ENCODE measurements at places on chromosomes 6 and 20.

- DNase-seq = no peak
Measured at GRCh38 chr6:25392372-25392771, 113.2 kb downstream of the CARMIL1 start.

GRCh38 chr20:57657535-57658446 is 37.6 kb upstream of the ZBP1 start:
- DNase-seq = no peak

DNA sequence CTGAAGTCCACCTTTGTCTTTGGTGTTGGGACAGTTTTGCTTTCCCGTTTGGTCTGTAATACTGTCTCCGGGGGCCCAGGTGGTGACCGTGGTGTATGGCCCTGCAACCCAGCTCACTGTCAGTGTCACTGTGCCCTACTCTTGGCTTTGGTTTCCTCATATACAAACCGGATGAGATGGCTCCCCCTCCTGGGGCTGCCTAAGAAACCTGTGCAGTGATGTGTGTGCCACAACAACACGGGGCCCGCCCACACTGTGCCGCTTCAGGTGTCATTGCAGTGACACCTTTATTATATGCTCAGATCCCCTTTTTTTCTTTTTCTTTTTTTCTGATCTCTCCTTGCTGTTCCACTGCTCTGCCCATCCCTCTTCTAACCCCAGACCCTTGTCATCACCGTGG is 73.9 kb downstream of the RAMACL start:
- peak; percentile 49 for DNase-seq

DNA sequence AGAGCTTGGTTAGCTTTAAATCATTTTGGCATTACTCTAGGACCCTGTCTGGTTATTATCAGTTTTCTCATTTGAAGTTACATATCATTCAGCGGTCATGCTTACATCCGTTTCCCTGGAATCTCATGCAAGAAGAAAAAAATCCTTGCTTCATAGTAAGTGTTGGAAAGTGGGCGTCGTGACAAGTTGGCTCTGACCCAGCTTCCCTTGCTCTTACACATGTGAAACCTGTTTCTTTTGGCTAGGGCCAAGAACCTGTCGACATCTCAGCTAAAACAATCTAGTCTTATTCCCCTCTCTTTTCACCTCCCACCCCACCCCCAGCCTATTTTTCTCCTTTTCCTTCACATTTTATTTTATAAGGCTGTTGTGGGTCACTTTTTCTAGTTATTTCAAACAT is 45.5 kb downstream of the ANKS1A start:
- DNase-seq = no peak

DNA sequence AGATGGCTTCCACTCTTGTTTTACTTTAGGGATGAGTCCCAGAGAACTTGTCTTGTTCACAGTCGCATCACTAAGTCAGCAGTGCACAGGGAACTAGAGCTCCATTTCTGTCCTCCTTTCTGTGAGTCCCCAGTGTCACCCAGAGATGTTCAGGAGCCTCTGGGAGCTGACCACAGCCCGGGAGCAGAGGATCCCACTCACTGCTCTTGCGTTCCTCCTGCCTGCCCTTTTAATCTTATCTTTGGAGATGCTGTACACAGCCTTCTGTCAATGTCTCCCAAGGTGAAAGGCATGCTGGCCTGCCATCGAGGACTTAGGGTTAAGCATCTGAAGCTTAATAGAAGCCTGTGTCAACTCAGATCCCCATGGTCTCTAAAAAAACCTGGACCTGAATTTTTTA is 71.2 kb downstream of the IGF2R start:
- DNase-seq = no peak

DNA sequence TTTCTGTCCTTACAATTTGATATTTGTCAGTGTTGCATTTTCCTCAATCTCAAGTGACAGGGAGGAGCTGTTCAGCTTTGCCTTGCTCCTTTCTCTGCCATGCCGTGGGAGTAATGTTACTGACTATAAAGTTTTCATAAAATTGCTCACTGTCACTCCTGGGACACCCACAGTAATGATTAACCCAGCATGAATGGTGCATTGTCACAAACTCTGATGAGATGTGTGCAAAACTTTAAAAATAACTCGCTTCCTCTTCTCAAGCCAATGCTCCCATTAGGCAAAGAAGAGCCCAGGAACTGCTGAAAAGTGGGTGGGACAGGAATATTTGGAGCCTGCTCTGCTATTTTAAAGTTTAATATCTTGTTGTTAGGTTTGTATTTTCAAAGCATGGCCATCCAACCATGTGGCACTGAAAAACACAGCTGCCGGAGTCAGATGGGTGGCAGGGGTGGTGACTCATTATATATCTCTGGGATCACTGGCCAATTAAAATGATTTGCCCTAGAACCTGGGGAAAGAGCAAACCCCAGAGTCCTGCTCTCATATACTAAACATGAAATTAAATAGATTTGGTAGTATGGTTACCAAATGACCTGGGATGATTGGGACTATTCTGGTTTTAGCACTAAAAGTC is 260.1 kb downstream of the BTBD3 start:
- DNase-seq = no peak

DNA sequence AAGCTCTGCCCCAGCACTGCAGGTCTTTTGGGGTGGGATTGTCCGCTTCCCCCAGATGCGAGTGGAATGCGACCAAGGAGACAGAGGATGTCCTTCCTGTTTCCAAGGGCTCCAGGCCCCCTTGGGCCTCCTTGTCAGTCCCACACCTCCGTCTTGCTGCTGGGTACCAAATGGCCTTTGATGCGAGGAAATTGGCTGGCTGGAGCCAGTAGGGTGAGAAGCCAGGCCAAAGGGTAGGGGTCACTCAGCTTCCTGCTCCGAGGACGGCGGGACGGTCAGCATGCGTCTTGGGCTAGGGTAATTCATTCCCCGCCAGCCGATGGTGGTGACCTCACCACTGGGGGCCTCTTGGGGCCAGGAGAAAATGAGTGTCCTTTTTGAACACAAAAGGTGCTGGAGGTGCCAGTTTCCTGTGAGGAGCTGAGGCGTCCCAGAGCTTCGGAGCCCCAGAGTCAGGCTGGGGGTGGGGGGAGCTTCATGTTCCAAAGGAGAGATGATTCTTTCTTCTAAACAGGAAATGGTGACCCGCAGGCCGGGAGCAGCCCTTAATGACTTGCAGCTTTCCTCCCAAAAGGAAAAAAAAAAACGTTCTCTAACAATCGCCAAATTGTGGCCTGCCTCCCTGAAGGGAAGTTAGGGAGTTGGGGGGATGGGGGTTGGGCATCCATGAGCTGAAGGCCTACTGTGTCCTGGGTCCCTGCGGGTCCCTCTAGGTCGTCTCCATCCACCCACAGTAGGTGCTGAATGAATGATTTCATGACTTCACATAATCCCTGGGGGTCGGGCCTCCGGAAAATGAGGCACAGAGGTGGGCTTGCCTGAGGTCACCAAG is 6.7 kb downstream of the SNAI1 start:
- no peak for DNase-seq

GRCh38 chr20:51491393-51491792 is 51.1 kb downstream of the NFATC2 start:
- no peak for DNase-seq

DNA sequence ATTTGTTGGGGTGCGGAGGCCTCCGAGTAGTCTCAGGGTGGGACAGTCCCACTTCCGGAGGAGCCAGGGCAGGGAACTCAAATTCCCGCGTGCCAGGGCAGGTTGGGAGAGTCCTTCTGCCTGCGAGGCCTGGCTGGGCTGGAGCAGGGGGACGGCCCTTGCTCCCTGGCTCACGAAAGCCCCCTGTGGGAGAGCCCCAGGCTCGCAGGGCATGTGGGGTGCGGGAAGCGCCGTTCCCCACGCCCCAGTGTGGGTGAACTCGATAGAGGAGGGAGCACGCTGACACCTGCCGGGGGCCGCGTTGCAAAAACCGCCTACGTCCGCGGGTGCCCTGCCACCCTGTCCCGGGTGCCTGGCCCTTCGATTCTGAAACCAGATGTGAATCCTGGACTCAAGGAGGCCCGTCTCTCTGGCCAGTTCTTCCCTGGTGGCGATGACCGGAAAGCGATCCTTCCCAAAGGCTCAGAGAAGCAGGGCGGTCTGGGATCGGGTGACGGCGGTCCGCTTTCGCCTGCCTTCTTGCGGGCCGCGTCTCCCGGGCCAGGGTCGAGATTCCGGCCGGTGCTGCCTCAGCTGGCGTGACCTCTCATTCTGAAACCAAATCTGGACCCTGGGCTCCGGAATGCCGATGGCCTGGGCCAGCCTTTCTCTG is 1846.5 kb upstream of the DEFB115 start:
- no peak for DNase-seq

- DNase-seq = peak; percentile 67
Measured at GRCh38 chr20:4946986-4947385, 54.3 kb downstream of the SLC23A2 start.
